ENCODE measurements at places on chromosomes 12 and 14. TPM values are rescaled to one million over a fixed set of nuclear protein-coding genes. Genes with fewer than 3 reads are reported as not detected.

SRRM4 gene
- 0.06 TPM for total RNA-seq

GPR84 gene
- total RNA-seq, result 0.53 TPM

CAPRIN2 gene
- total RNA-seq, result 28.4 TPM

ATG101 gene
- 21.0 TPM for total RNA-seq

IL31 gene
- total RNA-seq, result not detected

DNAJC22 gene
- total RNA-seq, result 14.1 TPM

ESYT1 gene
- 105 TPM for total RNA-seq

TAS2R9 gene
- total RNA-seq, result not detected

PPP1R13B gene
- 23.9 TPM for total RNA-seq

RNASE3 gene
- 3.3 TPM for total RNA-seq

PRB2 gene
- total RNA-seq, result not detected

C12orf50 gene
- not detected for total RNA-seq

TMEM119 gene
- total RNA-seq, result 29.7 TPM

ACADS gene
- total RNA-seq, result 31.3 TPM

DDX55 gene
- total RNA-seq, result 17.2 TPM

TAS2R13 gene
- total RNA-seq, result 5.3 TPM

AP5M1 gene
- total RNA-seq, result 32.5 TPM

GUCY2C gene
- total RNA-seq, result not detected

FGD6 gene
- 14.5 TPM for total RNA-seq

ACOT4 gene
- 2.4 TPM for total RNA-seq

Data from metanephros (tissue), 2 donors.